Aorta (tissue), 5 donors: ENCODE measurements at places on chromosomes 3 and 15. TPM values are rescaled to one million over a fixed set of nuclear protein-coding genes. Genes with fewer than 3 reads are reported as not detected.
A peak's percentile ranks its signal among the peaks of the same experiment; 100 is the strongest.

DNA sequence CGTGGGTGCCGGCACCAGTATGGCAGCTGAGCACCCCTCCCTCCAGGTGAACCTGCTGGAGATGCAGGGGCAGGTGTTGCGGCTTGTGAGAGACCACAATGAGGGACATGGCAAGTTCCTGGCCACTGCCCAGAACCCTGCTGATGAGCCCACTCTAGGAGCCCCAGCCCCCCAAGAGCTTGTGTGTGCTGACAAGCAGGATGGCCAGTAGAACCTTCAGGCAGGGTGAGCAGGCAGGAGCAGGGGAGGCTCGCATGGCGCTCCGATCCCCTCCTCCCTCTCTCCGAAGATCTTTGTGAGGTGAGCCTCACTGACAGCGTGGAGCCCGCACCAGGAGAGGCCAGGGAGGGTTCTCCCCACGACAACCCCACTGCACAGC is 29.8 kb downstream of the NGRN start:
- H3K27me3 ChIP-seq, result no peaks in the 10 kb centered on the region
- no peak overlapping the region for H3K27ac ChIP-seq
- H3K4me3 ChIP-seq, result no peak overlapping the region
- no peaks in the 10 kb centered on the region for H3K36me3 ChIP-seq
- DNase-seq, result no peak

- H3K27me3 ChIP-seq, result no peaks in the 10 kb centered on the region
- peaks cover 4% of the 10 kb centered on the region for H3K36me3 ChIP-seq
- H3K4me3 ChIP-seq, result no peak overlapping the region
- no peak for DNase-seq
- no peak overlapping the region for H3K27ac ChIP-seq
Observed at GRCh38 chr15:42331235-42331634, 28.1 kb upstream of the CAPN3 start.

DNA sequence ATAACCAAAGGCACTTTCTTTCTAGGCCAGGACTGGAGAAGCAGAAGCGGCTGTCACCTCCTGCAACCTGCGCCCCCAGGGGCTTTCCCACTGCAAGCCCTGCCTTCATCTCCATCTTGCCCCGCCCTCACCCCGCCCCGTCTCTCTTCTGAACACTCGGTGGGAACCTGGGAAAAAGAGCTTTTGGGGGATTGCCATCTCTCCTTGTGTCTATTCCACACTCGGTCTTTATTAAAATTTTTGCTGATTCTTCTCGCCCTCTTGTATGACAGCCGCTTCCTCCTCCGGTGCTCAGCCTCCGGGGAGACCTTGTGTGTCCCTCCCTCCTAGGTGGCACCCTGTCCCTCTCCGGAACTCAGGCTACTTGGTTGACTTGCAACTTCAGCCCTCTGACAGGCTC is 41.9 kb upstream of the SPESP1 start:
- no peak for DNase-seq
- no peak overlapping the region for H3K27ac ChIP-seq
- no peaks in the 10 kb centered on the region for H3K4me1 ChIP-seq
- H3K4me3 ChIP-seq, result no peak overlapping the region
- no peaks in the 10 kb centered on the region for H3K27me3 ChIP-seq

Gene TGM5
- not detected for total RNA-seq

Gene ZNF860
- total RNA-seq, result 0.65 TPM

DNA sequence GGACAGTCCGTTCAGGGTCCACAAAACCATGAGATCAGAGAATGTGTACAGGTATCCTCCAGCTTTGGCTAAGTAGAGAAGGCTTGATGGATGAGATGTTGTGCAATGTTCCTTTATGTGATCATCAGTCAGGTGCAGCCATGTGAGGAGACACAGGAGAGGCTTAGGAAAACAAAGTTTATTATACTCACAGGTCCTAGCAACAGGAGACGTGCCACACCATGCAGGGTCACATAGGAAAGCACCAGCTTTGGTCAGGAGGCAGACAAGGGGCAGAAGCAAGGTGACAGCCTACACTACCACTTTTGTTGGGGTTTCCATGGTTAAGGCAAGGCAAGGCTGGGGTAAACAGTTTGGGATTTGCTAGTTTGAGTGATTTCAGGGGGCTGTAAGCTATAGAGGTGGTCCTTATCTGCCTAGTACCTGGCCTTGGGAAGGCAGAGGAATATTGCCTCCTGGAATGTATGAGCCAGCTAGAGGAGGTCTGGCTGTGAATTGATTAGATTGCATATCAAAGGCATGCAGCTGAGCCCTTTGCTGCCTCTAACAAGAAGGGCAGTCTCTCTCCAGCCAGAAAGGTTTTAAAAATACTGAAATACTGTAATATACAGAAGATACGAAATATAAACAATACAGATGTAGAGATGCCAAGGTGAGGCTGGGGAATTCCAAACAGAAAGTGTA is 248.6 kb downstream of the RYR3 start:
- no peaks in the 10 kb centered on the region for H3K27me3 ChIP-seq
- no peaks in the 10 kb centered on the region for H3K4me1 ChIP-seq
- H3K36me3 ChIP-seq, result no peaks in the 10 kb centered on the region
- no peak for DNase-seq
- H3K4me3 ChIP-seq, result no peak overlapping the region

Gene CLRN1
- total RNA-seq, result not detected

Gene B4GALT4
- total RNA-seq, result 22.8 TPM

DNA sequence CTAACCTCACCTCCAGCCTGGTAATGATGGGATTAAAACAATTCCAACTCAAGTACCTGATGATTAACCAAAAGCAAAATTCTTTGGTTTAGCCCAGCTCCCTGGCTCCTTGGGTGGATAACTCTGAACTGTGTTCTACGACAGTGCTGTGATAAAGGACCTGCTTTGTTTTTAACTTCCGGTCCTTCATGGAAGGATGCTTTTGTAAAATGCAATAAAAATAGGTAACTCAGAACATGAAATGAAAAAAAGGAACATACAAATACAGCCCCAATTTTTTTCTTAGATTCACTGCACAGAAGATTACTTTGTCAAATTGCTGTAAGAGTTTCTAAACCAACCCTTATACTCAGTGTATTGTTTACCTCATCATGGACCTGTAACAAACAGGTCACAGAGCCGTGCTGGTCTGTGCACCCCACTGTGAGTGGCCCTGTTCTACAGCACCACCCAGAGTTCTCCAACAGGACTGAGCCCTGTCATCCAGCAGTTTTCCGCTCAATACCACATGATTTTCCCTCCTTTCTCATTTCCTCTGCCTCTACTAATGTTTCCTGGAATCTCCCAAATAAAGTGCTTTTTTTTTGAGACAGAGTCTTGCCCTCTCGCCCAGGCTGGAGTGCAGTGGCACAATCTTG is 4.9 kb upstream of the PCYT1A start:
- DNase-seq, result no peak
- no peaks in the 10 kb centered on the region for H3K36me3 ChIP-seq
- H3K27ac ChIP-seq, result no peak overlapping the region
- no peaks in the 10 kb centered on the region for H3K27me3 ChIP-seq

- H3K36me3 ChIP-seq, result no peaks in the 10 kb centered on the region
- no peak overlapping the region for H3K27ac ChIP-seq
- peaks cover 3% of the 10 kb centered on the region for H3K4me1 ChIP-seq
- no peak for DNase-seq
- H3K27me3 ChIP-seq, result no peaks in the 10 kb centered on the region
Observed at GRCh38 chr15:49308686-49309085, 114.4 kb upstream of the FGF7 start.

Gene SMAD6
- total RNA-seq, result 34.8 TPM

- no peaks in the 10 kb centered on the region for H3K4me1 ChIP-seq
- H3K36me3 ChIP-seq, result no peaks in the 10 kb centered on the region
- no peak overlapping the region for H3K27ac ChIP-seq
Observed at GRCh38 chr3:181952221-181952620, 240.5 kb downstream of the SOX2 start.

DNA sequence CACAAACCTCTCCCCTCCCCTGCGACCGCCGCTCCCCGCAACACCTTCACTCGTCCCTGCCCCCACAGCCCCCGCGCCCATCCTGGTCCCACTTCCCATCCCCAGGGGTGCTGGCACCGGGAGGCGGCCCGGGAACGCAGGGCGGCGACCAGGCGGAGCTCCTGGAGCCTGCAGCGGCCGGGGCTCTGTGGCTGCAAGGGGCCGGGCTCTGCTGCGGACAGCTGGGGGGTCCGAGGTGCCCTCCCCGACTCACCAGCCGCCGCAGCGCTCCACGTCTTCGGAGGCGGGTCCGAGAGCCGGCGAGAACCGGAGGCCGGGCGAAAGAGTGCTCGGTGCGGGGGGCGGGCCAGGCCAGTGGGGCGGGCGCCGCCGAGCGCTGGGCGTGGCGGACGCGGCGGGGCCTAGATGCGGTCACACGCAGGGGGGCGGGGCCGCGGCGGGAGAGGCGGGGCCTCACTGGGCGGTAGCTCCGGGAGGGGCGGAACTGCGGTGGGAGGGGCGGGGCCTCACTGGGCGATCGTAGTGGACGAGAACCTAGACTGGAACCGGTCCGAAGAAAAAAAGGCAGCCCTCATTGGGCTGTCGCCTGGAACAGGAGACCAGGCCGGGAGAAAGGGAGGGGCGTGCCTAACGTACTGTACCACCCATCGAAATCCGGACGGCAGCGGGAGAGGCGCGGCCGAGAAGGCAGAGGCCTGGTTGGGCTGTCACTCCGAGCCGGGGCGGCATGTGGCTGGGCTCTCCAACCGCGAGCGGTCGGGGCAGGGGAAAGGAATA is at the start of gene ANO10:
Gene ANO10, minus strand, starts transcription at position 356 of the 777 bp plus-strand sequence. CDS start 16,159 bp downstream, outside the sequence.
- peak within 1 kb of the TSS; percentile 94 for H3K27ac ChIP-seq
- H3K27me3 ChIP-seq, result no peaks in the 10 kb centered on the region
- DNase-seq, result peak; percentile 100
- H3K36me3 ChIP-seq, result no peaks in the 10 kb centered on the region
- H3K4me1 ChIP-seq, result peaks cover 2% of the 10 kb centered on the region

GRCh38 chr3:3346556-3346955 is 167.1 kb upstream of the CRBN start:
- no peaks in the 10 kb centered on the region for H3K4me1 ChIP-seq
- no peaks in the 10 kb centered on the region for H3K36me3 ChIP-seq
- H3K27ac ChIP-seq, result no peak overlapping the region
- no peaks in the 10 kb centered on the region for H3K27me3 ChIP-seq

DNA sequence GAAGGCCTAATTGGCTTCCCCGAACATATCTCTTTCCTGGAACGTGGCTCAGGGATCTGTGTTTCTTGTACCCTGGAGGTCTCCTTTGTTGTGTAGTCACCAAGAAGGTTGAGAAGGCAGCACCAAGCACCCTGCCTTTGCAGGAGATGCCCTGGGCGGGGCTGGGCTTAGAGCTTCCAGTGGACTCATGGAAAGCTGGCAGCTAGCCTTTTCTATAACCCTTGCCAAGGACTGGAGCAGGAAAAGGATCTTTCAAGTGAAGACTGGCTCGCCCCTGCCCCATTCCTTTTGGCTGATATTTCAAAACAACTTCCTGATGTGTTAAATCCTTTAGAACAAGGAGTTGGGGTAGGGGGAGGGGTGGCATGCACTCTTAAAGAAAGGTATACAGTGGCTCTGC is 58.9 kb upstream of the EPHA6 start:
- H3K36me3 ChIP-seq, result no peaks in the 10 kb centered on the region
- H3K4me3 ChIP-seq, result no peak overlapping the region
- no peaks in the 10 kb centered on the region for H3K27me3 ChIP-seq
- no peak overlapping the region for H3K27ac ChIP-seq
- no peaks in the 10 kb centered on the region for H3K4me1 ChIP-seq

Gene MRPS11
- total RNA-seq, result 24.9 TPM

Gene ALPK3
- 86.8 TPM for total RNA-seq

Gene MOBP
- 0.23 TPM for total RNA-seq

Gene GPR160
- total RNA-seq, result 2.8 TPM

DNA sequence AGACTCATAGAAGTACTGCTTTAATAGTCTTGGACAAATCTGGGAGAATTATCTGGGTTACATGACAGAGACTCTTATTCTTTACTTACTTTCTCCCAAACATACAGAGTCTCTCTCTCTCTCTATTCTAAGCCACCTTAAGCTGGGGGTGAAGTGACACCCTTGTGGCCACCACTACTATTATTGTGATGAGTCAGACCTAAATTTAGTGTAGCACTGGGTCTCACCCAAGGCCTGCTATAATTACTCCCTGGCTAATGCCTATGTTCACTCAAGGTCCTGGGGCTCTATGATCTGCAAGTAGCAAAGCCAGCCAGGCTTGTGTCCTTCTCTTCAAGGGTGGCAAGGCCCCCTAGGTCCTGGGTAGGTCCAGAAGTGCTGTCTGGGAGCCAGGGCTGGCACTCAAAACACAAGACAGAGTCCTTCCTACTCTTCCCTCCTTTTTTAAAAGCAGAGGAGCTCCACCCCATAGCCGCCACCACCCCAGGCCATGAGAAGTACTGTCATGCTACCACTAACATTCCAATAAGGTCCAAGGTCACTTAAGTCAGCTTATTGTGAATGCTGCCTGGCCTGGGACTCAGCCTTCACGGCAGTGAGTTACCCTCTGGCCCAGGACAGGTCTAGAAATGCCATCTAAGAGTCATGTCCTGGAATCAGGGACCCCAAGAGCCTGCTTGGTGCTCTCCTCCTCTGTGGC is 183.6 kb downstream of the POLQ start:
- no peaks in the 10 kb centered on the region for H3K4me1 ChIP-seq
- no peaks in the 10 kb centered on the region for H3K36me3 ChIP-seq
- no peak for DNase-seq
- H3K27me3 ChIP-seq, result no peaks in the 10 kb centered on the region
- no peak overlapping the region for H3K27ac ChIP-seq

GRCh38 chr3:8836096-8836495 is 66.7 kb upstream of the OXTR start:
- H3K27ac ChIP-seq, result no peak overlapping the region
- DNase-seq, result no peak
- H3K36me3 ChIP-seq, result no peaks in the 10 kb centered on the region
- no peaks in the 10 kb centered on the region for H3K27me3 ChIP-seq
- H3K4me3 ChIP-seq, result no peak overlapping the region

DNA sequence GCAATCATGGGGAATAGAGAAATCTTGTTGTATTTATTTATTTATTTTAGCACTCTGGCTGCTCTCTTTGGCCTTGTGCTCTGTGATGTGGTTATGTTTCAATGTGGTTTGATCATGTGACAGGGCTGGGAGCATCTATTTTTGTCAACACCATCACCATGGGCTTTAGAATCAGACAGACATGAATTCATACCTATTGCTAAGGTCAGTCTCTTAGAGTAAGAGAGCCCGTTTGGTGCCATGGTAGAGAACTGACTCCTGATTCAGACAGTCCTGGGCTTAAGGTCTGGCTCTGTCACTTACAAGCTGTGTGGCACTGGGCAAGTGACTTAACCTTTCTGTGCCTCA is 157.0 kb downstream of the RYR3 start:
- H3K4me1 ChIP-seq, result no peaks in the 10 kb centered on the region
- no peak overlapping the region for H3K27ac ChIP-seq
- no peak overlapping the region for H3K4me3 ChIP-seq
- H3K36me3 ChIP-seq, result no peaks in the 10 kb centered on the region
- H3K27me3 ChIP-seq, result no peaks in the 10 kb centered on the region

- no peaks in the 10 kb centered on the region for H3K36me3 ChIP-seq
- no peak overlapping the region for H3K27ac ChIP-seq
Observed at GRCh38 chr3:151949706-151950105, 76.3 kb downstream of the SUCNR1 start.
